ENCODE measurements at places on chromosomes 3 and 15.
A peak's percentile ranks its signal among the peaks of the same experiment; 100 is the strongest.

DNA sequence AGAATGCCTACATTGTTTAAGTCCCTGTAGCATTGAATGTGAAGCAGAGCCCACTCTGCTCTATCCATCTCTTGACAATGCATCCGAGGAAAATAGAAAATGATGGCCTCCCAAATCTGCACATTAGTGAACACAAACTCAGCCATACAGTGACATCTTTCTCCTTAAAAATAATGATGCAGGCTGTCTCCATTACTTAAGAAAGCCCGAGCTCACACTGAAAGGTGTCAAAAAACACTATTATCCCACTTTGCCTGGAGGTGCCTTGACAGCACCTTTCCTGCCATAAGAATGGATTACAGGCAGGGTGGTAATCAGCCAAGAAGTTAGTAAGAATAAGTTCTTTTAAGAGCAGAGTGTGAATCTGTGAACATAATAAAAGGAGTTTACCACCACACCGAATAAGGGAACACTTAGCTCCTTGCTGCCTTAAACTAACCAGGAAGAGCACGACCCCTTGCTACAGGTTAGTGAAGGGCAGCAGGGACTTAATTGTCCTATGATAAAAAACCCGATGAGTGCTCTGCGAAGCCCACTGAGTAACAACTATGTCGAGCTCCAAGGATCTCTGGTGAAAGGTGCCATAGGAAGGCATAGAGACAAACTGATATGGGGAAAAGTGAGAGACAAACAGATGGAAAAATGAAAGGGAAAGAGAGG lies 123.2 kb upstream of the TUSC7 start:
- DNase-seq = no peak

DNA sequence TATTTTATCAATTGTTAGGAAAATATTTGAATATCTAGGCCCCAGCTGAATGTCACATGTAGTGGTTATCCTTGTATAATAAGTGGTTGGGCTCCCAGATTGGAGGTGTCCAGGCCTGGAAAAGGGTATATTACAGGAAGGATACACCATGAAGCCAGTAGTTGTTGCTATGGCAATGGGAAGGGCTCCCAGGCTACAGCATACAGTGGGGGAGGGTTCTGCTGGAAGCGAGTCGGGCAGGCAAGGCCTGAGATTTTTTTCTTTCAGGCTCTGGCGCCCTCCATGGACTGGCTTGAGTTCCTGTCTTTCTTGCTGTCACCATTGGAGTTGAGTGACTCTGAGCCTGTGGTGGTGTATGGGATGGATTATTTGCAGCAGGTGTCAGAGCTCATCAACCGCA lies 8.9 kb downstream of the ECE2 start:
- DNase-seq = peak; percentile 14

GRCh38 chr3:66048051-66048395 lies 9.3 kb upstream of the MAGI1 start:
- no peak for DNase-seq

DNA sequence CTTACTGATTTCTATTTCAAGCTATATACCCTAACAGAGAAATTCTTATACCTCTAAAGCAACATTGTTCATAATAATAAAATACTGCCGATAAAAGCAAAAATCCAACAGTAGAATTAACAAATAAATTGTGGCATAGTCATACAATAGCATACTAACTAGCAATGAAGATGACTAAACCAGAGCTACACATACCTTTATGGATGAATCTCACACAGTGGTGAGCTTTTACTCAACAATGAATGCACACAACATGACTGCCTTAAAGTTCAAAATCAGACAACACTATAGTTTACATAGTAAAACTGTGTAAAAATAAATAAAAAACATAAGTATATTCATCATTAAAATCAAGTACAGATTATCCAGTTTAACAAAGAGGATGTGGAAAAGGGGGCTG lies 99.1 kb downstream of the NR1I2 start:
- DNase-seq = no peak

GRCh38 chr3:139715743-139716360 lies 38.1 kb upstream of the NMNAT3 start:
- no peak for DNase-seq
